ENCODE measurements at places on chromosomes 7 and 10.

GRCh38 chr10:74705358-74705980 lies 120.9 kb upstream of the KAT6B start:
- peak; percentile 86 for DNase-seq

DNA sequence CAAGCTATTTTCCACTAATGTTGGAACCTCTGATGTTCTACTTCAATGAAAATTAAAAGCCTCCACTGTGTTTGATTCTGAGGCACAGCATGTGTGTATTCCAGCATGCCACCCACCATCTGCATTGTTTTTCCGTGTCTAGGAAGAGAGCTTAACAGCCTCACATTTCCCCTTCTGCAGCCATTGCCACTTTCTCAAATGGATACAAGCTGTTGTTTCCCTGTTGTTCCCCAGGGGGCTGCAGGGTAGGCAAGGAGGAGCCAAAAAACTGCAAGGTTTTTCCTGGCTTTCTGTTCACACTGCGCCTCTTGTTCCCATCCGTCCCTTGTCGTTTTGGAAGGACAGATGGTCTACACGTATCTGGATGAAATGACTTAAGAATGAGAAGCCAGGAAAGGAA lies 72.3 kb upstream of the DNAJB12 start:
- DNase-seq, result no peak

GRCh38 chr10:100696477-100696901 lies 48.9 kb upstream of the PAX2 start:
- no peak for DNase-seq

GRCh38 chr10:129756912-129757901 lies 206.9 kb downstream of the EBF3 start:
- no peak for DNase-seq

DNA sequence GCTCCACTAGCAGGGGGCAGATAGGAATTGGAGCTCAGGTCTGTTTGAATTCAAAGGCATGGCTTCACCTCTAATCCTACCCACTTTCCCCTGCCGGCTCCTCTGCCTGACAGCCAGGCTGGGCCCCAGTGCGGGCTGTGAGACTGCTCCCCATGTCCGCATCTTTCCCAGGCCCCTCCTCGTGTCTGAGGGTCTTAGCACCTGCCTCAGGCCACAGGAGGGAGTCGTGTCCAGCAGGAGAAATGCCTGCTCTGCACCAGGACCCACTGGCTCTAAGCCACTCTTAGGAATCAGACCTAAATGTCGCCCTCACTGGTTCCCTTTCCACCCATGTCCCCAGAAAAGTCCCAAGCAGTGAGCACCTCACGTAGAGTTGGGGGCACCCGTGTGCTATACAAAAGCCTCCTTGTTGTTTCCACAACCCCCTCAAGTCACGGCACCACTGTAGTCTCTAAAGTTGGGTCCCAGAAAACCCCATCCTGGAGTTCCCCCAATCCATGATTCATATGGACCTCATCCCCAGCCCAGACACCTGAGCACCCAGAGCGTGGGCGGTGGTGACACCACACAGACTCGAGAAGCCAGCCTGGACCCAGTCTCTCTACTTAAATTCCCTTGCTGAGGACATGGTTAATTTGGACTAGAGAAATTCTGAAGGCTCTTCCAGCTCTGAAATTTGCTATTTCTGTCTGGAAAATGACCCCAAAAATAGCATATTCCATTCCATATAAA lies 466.4 kb upstream of the ZMIZ1 start:
- DNase-seq, result no peak

DNA sequence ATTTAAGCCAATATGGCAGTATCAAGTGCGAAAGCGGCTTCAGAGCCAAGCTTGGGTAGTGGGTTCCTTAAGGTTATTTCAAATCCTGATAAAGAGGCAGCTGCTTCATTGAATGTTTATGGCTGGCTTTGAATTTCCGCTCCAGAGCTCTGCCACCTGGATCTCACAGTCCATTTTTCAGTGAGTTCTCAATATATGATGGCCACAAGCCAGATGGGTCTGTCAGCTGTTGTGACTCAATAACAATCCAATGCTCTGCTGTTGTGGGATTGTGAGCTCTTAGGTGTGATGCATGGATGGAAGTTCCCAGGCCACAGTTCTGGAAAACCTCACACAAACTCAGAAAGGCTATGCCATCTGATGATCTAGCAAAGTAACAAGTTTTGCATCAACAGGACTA lies 743.8 kb upstream of the LRRN3 start:
- DNase-seq, result no peak

DNA sequence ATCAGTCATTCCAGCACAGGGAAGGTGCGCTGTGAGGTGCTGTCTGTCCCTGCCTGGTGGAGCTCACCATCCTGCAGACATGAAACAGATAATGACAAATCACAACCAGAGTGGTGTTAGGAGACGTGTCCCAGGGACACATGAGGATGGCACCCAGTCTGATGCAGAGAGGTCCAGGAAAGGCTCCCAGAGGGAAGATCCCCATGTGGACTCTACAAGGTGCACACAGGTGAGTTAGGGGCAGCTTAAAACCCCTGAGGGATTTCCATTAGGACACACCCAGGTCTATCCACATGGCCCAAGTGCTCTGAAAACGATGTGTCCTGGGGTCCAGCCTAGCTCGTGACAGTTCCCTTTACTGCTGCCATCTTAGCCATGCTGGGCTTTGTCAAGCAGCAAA lies 91.4 kb downstream of the ADARB2 start:
- no peak for DNase-seq

DNA sequence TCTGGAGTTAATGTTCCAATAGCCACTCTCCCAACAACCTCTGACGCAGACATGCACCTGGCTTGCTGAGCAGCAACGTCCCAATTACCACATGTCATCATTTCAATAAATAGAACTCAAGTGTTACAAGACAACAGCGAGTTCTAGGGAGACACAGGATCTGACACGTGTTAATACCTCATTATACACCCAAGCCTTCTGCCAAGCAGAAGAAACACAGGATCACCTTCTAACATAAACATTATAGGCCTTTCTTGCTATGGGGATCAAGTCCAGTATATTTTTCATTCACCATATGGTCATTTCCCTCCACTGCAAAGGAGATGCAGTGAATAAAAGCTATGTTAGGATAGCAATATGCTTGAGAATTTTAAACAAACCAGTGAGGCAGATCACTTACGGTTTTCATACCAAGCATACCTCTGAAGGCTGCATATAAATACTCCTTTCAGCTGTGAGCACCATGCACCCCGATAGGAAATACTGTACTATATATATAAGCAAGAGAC lies 74.2 kb downstream of the JAZF1 start:
- DNase-seq, result peak; percentile 77

- no peak for DNase-seq
Observed at GRCh38 chr10:70672165-70673042, at the start of gene ADAMTS14. Gene ADAMTS14, plus strand, starts transcription at chr10:70672506. Its CDS starts 297 bp downstream, at chr10:70672803.

- DNase-seq, result no peak
Observed at GRCh38 chr10:49144058-49144720, 10.4 kb upstream of the FAM170B start.

DNA sequence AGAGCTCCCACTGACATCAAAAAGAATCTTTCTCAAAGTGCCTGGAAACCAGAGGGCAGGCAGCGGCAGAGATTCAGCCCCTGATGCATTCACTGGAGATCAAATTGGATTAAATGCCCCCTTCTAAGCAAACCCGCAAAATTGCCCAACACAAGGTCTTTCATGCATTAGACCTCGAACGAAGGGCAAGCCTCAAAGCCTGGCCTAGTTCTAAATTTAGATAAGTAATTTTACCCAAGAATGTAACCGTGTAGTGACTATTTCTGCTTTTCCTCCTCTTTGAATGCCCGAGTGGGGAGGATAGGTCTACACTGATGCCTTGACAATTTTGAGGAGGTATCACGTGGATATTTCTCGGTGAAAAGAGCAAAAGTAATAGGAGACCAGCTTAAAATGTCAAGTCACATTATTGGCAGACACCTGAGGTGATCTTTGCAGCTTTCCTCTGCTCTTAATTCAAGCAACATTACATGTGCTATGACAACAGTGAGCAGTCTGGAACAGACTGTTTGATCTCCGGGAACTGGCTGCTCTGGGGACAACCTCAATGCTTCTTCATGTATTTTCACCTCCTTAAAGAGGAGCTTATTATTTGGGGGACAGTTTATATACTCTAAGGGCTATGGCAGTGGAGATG lies 1263.5 kb upstream of the AUTS2 start:
- DNase-seq, result no peak

DNA sequence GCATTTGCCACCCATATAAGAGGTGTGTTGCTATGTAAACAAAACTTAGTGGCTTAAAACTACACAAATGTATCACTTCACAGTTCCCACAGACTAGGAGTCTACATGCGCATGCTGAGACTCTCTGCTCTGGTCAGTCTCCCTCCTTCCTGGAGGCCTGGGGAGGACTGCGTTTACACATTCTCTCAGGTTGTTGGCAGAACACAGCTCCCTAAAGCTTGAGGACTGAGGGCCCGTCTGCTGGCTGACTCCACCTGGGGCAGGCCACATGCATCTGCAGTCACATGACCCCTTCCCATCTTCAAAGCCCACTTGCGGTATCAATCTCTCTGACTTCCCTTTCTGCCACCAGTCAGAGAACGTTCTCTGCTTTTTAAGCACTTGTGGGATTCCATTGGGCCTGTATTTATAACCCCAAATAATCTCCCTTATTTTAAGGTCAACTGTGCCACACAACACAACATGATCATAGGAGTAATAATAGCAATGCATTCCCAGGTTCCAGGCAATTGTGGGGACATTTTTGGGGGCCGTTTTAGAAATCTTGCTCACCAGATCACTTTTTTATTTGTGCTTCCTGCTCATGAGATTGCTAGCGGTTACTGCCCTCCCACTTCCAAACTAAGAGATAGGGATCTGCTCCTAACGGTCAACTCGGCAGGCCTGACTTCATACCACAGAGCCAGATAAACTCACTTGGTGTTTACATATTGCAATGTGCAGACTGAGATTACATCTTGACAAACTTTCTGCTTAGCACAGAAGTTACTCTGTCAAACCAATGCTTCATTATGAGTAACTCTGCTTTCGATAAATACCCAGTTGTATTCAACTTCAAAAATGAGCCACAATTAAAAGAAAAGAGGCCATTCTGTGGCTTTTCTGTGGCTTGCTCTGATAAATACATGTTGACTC lies 96.3 kb downstream of the ALOX5 start:
- DNase-seq, result no peak

- no peak for DNase-seq
Observed at GRCh38 chr10:61785473-61786105, 115.9 kb upstream of the ARID5B start.

DNA sequence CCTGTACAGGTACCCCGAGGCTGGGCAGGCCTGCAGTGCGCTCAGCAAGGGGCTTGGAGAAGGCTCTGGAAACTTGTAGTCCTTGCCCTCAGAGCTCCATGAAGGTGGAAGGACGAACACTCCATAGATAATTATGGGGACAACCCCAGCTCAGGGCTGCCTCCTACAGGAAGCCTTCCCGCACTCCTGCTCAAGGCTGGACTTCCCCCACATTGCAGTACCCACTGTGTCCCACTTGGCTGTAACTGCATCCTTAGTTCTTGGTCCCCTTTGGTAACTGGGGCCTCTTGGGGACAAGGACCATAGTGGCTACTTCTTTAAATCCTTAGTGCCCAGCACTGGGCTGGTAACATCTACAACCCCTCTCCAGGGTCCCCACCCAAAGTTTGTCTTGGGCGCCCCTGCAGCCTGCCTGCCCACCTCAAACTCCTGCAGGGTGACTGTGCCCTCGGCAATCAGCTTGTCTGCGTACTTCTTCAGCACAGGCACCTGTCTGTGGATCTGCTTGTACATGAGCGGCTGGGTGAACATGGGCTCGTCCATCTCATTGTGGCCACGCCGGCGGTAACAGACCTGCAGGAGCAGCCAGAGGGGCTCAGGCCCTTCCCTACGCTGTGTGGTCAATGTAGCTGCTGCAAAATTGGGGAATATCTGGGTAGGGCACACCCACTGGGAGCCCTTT lies 17.1 kb downstream of the OGDHL start:
- no peak for DNase-seq

GRCh38 chr10:108378779-108379178 lies 1214.3 kb upstream of the SORCS1 start:
- no peak for DNase-seq

- no peak for DNase-seq
Observed at GRCh38 chr10:109887243-109887642, 36.1 kb downstream of the XPNPEP1 start.

GRCh38 chr7:67901808-67902480 lies 905.3 kb downstream of the TYW1 start:
- DNase-seq, result no peak

DNA sequence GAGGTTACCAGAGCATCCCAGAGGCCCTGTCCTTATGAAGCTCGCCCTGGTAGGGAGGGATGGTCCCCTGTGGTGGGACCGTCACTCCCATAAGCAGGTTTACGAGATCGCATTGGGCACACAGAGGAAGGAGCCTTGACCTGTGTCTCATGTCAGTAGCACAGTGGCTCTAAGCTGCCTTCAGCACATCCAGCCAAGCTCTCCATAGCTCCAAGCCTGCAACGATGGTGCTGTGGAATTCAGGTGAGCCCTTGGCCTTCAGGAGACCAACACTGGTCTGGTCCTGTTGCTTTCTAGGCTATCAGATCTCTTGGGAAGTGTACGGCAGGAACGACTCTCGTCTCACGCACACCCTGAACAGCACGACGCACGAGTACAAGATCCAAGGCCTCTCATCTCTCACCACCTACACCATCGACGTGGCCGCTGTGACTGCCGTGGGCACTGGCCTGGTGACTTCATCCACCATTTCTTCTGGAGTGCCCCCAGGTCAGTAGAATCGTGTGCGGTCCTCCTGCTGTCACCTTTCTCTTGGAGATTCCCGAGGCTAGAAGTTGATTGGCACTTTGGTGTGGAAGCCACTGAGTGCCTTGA lies 605.3 kb upstream of the FOXK1 start:
- no peak for DNase-seq

DNA sequence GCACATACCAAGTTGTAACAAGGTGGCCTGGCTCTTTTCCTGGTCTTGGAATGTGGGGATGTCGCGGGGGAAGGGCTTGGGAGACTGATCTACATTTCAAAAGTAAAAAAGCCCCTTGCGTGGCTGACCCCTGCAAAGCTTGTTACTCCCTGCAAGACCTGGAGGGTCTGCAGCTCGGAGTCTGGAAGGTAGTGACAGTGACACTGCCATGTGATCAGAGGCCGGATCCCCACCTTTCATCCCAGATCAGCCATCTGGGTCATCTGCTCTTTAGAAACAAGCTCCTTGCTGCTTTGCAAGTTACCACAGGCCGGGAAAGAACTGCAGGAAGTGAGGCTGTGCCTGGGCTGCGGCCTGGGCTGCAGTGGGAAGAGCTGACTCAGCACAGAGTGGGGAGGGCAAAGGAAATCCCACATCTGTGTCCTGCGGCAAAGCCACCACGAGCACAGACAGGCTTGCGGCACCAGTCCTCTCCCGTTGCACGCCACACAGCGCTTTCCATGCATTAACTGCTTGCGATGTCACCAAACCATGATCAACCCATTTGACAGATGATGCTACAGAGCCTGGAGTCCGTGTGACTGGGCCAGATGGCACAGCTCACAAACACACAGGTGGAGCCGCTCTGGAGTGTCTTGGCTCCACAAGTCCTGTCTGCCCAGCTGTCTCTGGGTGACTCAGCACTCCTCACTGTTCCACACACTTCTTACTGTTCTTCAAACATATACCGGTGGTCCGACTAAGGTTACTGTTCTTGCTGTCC lies 97.7 kb downstream of the SH3PXD2A start:
- no peak for DNase-seq
